ENCODE measurements at places on chromosomes 3 and 15. TPM values are rescaled to one million over a fixed set of nuclear protein-coding genes. Genes with fewer than 3 reads are reported as not detected.

DNA sequence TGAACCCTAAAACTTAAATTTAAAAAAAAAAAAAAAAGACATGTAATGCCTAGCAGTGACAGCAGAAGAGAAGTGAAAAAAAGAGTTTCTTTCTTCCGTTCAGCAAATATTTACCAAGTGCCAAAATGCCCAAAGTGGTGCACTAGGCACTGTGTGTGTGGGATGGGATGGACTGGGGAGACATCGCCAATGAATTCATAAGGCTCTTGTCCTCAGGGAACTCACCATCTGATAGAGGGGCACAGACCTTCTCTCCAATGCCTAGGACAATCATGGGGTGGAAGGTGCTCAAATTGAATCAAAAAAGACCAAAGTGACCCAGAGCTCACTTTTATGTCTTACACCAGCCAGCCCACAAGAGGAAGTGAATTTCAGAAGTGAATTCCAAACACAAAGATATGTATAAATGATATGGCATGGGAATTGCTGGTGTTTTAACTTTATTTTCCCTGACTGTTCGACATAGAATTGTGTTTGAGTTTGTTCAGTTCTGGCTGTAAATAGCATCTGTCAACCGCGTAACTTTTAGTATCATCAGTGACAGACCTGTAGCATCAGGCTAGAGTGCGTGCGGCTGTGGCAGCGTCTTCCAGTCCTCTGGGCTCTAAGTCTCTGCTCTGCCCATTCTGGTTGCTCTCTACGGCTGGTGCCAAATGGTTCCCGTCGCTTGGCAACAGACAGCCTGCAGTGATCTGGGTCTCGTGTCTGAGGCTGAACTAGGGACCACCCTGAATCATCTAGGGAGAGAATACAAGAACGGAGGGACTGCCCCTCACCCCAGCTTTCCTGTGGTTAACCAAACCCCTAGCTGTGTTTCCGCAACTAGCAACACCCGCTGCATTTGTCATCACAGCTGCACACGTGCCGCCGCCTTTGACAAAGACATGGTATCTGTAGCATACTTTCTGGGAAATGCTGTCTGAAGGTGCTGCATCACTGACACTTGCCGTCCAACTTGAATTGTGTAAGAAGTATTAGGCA lies 154.0 kb upstream of the THBS1 start:
- DNase-seq = peak; percentile 73
- H3K4me1 ChIP-seq = peaks cover 31% of the 10 kb centered on the region
- no peak overlapping the region for H3K27ac ChIP-seq
- H3K36me3 ChIP-seq = no peaks in the 10 kb centered on the region
- H3K4me3 ChIP-seq = no peak overlapping the region

DNA sequence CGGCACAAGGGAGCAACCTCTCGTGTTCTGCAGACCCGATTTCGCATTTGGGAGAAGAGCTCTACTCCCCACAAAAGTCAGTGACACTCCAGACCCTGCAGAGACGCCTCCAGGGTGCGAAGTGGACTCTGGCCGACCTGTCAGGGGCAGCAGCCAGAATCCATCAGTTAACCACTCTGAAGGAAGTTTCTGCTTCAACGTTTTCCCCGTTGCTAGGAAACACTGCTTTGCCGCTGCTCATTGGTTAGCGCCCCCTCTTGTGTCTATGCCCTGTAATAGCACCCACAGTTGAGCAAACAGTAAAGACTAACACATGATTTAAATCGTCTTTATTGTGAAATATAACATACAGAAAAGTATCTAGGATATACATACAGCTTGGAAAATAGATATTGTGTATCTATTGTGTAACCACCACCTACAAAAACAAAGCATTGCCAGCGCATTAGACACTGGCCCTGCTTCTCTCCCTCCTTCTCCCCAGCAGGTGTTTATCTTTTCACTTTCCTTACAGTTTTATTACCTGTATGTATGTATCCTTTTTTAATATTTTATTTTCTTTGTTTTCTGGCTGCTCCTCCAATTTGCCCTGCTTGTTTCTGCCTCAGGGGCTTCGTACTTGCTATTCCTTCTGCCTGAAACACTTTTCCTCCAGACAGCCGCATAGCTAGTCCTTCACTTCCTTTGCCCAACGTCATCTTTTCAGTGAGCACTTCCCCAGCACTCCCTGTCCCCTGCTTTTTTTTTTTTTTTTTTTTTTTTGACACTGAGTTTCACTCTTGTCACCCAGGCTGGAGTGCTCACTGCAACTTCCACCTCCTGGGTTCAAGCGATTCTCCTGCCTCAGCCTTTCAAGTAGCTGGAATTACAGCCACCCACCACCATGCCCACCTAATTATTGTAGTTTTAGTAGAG lies 38.8 kb downstream of the TMEM40 start:
- H3K27ac ChIP-seq = no peak overlapping the region
- H3K4me1 ChIP-seq = no peaks in the 10 kb centered on the region
- H3K4me3 ChIP-seq = peak overlapping the region; percentile 27
- DNase-seq = peak; percentile 73
- H3K27me3 ChIP-seq = no peaks in the 10 kb centered on the region

DNA sequence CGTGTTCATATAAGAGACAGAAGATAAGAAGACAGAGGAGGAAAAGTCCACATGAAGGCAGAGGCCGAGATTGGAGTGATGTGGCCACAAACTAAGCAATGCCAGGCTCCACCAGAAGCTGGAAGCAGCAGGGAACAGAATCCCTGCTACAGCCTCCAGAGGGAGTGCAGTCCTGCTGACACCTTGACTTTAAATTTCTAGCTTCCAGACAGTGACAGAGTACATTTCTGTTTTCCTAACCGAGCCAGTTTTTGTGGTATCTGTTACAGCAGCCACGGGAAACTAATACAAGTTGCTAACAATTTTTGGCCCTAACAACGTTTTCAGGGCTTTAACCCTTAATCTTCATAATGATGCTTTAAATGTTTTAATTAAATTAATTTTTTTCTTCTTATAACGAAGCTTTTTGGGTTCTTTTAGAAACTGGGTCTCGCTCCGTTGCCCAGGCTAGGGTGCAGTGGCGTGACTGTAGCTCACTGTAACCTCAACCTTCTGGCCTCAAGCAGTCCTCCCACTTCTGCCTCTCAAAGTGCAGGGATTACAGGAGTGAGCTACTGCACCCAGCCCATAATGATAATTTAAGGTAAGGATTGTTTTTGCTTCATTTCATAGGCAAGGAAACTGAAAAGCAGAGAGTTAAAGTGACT lies 202.3 kb upstream of the PROK2 start:
- no peaks in the 10 kb centered on the region for H3K36me3 ChIP-seq
- no peak overlapping the region for H3K27ac ChIP-seq
- no peak overlapping the region for H3K4me3 ChIP-seq
- DNase-seq = no peak
- H3K4me1 ChIP-seq = no peaks in the 10 kb centered on the region
- H3K27me3 ChIP-seq = no peaks in the 10 kb centered on the region

GRCh38 chr3:58073301-58074108 lies 65.3 kb downstream of the FLNB start:
- H3K27me3 ChIP-seq = no peaks in the 10 kb centered on the region
- no peak overlapping the region for H3K27ac ChIP-seq
- H3K4me1 ChIP-seq = no peaks in the 10 kb centered on the region
- peaks cover 2% of the 10 kb centered on the region for H3K36me3 ChIP-seq
- no peak overlapping the region for H3K4me3 ChIP-seq

GRCh38 chr3:188166441-188166840 lies 12.5 kb downstream of the LPP start:
- peaks cover 33% of the 10 kb centered on the region for H3K4me1 ChIP-seq
- no peaks in the 10 kb centered on the region for H3K27me3 ChIP-seq
- H3K27ac ChIP-seq = no peak overlapping the region
- no peak for DNase-seq
- H3K36me3 ChIP-seq = no peaks in the 10 kb centered on the region

DNA sequence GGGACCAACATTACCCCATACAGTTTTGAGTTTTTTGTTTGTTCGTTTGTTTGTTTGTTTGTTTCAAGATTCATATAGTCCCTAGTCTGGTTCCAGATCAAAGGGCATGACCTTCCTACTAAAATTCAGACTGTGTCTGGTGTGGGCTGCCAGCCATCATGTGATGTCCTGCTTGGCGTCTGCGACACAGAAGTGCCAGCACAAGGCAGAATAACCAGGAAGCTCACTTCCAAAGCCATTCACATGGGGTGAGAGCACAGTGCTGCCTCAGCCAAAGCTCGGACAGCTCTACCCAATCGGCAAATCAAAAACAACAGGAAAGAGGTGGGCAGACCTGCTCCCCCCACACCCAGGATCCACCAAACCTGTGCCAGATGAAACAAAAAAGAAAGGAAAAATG lies 142.6 kb upstream of the THBS1 start:
- peaks cover 27% of the 10 kb centered on the region for H3K4me1 ChIP-seq
- no peak overlapping the region for H3K4me3 ChIP-seq
- no peak overlapping the region for H3K27ac ChIP-seq
- H3K36me3 ChIP-seq = no peaks in the 10 kb centered on the region

- H3K4me3 ChIP-seq = no peak overlapping the region
- DNase-seq = no peak
- peaks cover 20% of the 10 kb centered on the region for H3K4me1 ChIP-seq
- H3K27ac ChIP-seq = no peak overlapping the region
These were observed 190.8 kb downstream of the ZNF621 start for GRCh38 chr3:40715551-40715950.

- DNase-seq = peak; percentile 92
- H3K27me3 ChIP-seq = no peaks in the 10 kb centered on the region
- peaks cover 39% of the 10 kb centered on the region for H3K4me1 ChIP-seq
- H3K36me3 ChIP-seq = peaks cover 10% of the 10 kb centered on the region
- H3K27ac ChIP-seq = peak within 1 kb of the TSS; percentile 95
- peak within 1 kb of the TSS; percentile 78 for H3K4me3 ChIP-seq
These were observed at the start of gene ANXA2 for GRCh38 chr15:60397772-60398445. Gene ANXA2, minus strand, starts transcription at chr15:60397986. Its CDS starts 11,911 bp downstream, at chr15:60386075.

DNA sequence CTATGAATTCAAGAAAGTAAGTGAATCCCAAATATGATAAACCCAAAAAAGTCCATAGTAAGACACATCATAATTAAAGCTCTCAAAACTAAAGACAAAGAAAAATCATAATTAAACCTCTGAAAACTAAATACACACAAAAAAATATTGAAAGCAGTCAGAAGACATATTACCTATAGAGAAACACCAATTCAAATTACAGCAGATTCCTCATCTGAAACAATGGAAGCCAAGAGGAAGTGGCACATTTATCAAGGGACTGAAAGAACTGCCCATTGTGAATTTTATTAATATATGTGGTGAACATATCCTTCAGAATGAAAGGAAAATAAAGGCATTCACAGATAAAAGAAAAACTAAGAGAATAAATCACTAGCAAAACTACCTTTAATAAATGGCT lies 128.2 kb downstream of the SCAPER start:
- no peaks in the 10 kb centered on the region for H3K4me1 ChIP-seq
- no peak for DNase-seq
- H3K36me3 ChIP-seq = peaks cover 16% of the 10 kb centered on the region
- H3K27ac ChIP-seq = no peak overlapping the region

- no peak overlapping the region for H3K4me3 ChIP-seq
- no peak overlapping the region for H3K27ac ChIP-seq
- H3K27me3 ChIP-seq = peaks cover 7% of the 10 kb centered on the region
- peak; percentile 41 for DNase-seq
- H3K36me3 ChIP-seq = no peaks in the 10 kb centered on the region
These were observed 27.0 kb downstream of the PTH1R start for GRCh38 chr3:46904303-46905212.

- no peak overlapping the region for H3K27ac ChIP-seq
- no peaks in the 10 kb centered on the region for H3K36me3 ChIP-seq
- H3K27me3 ChIP-seq = no peaks in the 10 kb centered on the region
- H3K4me1 ChIP-seq = no peaks in the 10 kb centered on the region
- no peak for DNase-seq
- H3K4me3 ChIP-seq = no peak overlapping the region
These were observed 91.2 kb downstream of the KCNAB1 start for GRCh38 chr3:156211583-156211982.

GRCh38 chr3:59467476-59467875 lies 417.7 kb upstream of the CFAP20DC start:
- no peak overlapping the region for H3K4me3 ChIP-seq
- H3K27ac ChIP-seq = no peak overlapping the region
- H3K4me1 ChIP-seq = no peaks in the 10 kb centered on the region
- no peaks in the 10 kb centered on the region for H3K27me3 ChIP-seq

DNA sequence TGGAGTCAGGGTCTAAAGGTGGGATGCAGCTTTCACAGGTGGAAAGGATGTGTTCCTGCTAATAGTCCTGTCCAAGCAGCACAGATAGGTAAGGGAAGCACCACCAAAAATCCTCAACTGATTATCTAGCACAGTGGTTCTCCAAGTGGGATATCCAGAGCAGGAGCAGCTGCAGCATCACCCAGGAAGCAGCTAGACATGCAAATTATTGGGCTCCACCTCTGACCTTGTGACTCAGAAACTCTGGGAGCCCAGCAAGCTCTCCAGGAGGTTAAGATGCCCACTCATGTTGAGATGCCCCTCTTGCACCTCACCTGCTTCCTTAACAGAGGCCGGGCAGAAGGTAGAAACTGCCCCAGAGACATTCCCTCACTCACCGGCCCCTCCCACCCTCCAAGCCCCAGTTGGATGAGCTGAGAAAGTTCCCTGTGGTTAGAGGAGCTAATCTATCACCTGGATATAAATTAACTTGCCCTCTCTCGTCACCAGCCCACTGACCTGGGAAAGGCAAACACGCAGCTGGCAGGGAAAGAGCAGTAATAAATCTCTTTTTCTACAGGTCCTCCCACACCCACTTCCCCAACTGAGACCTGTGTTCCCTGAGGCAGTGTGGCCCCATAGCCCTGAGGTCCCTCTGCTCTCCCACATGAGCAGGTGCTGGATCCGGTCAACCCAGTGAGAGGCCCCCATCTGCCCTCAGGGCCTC lies 39.3 kb downstream of the ADCY5 start:
- no peak overlapping the region for H3K27ac ChIP-seq
- H3K4me3 ChIP-seq = no peak overlapping the region
- no peak for DNase-seq

GRCh38 chr3:11228041-11228440 lies 44.2 kb upstream of the ATG7 start:
- no peaks in the 10 kb centered on the region for H3K27me3 ChIP-seq
- H3K4me3 ChIP-seq = no peak overlapping the region
- peak overlapping the region; percentile 44 for H3K27ac ChIP-seq
- no peaks in the 10 kb centered on the region for H3K36me3 ChIP-seq

- H3K4me1 ChIP-seq = no peaks in the 10 kb centered on the region
- DNase-seq = no peak
These were observed 70.9 kb downstream of the GMPS start for GRCh38 chr3:155941354-155941753.

GRCh38 chr15:48628832-48629231 lies 16.7 kb downstream of the FBN1 start:
- peaks cover 11% of the 10 kb centered on the region for H3K4me1 ChIP-seq
- DNase-seq = no peak
- no peak overlapping the region for H3K27ac ChIP-seq
- no peak overlapping the region for H3K4me3 ChIP-seq
- no peaks in the 10 kb centered on the region for H3K36me3 ChIP-seq
- no peaks in the 10 kb centered on the region for H3K27me3 ChIP-seq

CKMT1A gene
- 0.80 TPM for total RNA-seq

HYAL1 gene
- 58.2 TPM for total RNA-seq

VEPH1 gene
- 116 TPM for total RNA-seq

TMEM266 gene
- total RNA-seq = 1.4 TPM

SMCO1 gene
- not detected for total RNA-seq

BNC1 gene
- total RNA-seq = 0.21 TPM

ISLR2 gene
- 1.2 TPM for total RNA-seq

C3orf80 gene
- total RNA-seq = 1.2 TPM

RYK gene
- 46.3 TPM for total RNA-seq

SERINC4 gene
- total RNA-seq = not detected

C3orf52 gene
- 16.4 TPM for total RNA-seq

NFKBIZ gene
- 76.2 TPM for total RNA-seq

AMT gene
- 8.4 TPM for total RNA-seq

All from lower lobe of right lung (tissue), 2 donors.